CD4-positive, alpha-beta T cell treated with Interleukin-21 for 1 hour (primary cell): ENCODE measurements at places on chromosomes 5 and 9.
A peak's percentile ranks its signal among the peaks of the same experiment; 100 is the strongest.

DNA sequence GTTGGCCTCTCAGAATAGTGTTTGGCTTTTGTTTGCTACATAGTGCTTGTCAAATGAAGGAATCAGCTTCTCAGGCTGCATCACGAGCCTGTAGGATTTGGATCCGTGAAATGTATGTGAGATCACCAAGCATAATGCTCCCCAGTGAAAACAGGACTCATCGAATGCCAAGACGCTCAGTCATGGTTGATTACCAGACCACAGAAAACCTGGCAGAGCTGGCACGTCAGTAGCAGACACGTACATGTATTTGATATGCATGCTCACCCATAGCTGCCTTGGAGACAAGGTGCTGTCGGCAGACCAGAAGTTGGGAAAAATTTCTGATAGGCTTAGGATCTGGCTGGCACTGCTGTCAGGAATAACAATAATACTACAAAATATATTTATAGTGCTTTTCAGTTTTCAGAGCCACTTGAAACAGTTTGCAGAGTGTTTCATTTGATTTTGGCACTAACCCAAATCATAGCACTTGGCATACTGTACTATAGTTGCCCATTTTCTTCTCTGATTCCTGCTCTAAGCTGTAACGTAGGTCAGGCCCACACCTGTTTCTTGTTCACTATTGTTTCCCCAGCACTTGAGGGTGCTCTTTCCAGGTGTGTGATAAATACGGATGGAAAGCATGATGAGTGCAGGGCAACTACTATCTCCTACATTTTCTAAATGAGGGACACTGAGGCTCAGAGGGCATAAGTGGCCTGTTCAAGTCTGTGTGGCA is 226.1 kb downstream of the NR3C1 start:
- DNase-seq, result no peak

DNA sequence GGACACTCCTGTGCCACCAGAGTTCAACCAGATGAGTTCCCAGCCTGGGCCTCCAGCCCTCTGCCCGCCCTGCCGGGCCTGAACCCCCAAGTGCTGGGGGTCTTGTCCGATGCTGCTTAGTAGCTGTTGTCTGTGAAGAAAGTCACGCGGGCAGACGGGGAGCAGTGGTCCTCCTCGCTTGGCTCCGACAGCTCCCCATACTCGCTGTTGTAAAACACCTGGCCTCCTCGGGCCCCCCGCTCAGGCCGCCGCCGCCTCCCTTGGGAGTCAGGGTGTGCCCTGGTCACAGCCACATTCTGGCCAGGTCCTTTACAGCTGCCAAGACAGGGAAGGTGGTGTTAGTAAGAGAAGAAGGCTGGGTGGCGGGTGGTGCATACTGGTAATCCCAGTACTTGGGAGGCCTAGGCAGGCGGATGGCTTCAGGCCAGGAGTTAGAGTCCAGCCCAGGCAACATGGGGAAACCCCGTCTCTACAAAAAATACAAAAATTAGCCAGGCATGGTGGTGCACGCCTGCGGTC is 11.8 kb upstream of the SCGB3A1 start:
- DNase-seq, result no peak

GRCh38 chr5:99815-100214 is 7.8 kb downstream of the PLEKHG4B start:
- no peak for DNase-seq

DNA sequence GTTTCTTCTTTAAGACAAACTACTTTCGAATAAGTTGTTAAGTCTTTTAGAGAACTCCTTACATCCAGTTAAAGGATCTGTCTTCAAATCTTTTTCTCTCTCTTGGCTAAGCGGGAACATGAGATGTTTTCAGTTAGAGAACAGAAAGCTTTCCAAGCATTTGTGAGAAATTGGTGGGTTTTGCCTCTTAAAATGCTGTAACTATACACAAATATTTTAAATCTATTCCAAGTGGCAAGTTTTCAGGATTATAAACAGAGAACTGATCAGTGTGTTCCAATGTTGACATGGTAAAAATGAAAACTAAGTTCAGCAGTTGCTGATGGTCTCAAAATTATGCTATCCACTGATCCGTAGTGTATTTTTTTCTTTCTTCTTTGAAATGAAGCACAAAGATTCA is 100.4 kb downstream of the EBF1 start:
- DNase-seq, result no peak

GRCh38 chr5:4130819-4131218 is 535.2 kb downstream of the IRX1 start:
- DNase-seq, result no peak

DNA sequence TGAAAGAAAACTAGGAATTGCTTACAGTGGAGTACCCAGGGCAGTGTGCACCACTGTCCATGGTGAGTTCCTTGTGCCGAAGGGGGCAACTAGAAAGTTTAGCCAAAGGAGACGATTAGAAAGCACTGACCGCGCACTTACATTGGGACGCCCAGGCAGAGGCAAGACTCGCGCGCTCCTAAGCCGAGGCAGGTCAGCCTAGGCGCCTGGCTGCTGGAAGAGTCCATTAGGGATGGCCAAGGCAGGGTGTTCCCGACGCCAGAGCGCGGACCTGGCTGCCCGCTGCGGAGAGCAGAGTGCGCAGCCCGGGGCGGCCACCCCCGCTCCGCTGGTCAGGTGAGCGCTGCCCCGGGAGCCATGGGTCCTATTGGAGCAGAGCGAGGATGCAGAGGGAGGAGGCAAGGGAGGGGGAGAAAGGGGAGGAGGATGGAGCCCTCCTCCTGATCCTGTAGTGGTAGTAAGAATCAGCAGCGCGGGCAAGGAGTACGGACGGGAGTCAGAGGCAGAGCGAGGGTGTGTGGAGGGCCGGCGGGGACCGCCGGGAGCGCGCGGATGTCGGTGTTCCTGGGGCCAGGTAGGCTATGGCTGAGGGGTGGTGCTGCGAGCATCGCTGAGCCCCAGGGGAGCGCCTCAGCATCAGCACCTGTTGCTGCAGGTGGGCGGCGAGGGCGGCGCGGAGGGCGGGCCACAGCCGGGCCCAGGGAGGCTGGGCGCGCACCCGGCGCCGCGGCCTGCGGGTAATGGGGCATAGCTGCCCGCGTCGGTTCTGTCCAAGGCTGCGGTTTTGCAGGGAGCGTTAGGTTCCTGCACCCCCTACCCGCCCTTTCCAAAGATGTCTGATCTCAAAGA is at the start of gene ADGRV1:
Gene ADGRV1 (plus strand): TSS at position 454 of the 849 bp plus-strand sequence. CDS start 99 bp downstream, at position 553.
- DNase-seq, result no peak

DNA sequence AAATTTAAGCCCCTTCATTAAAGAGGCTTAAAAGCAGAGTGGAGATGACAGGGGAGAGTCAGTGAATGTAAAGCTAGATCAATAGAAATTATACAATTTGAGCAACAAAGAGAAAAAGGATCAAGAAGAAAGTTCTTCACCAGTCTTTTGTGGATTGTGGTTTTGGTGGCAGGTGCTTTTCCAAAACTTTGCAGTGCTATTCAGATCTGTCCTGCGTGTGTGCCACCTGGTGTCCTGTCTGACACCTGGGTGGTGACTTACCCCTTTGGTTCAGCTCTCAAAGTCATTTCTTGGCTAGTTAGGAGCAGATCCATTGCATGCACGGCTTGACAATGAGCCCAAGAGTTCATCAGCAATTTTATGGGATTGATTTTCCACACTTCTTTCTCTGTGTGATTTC is 69.4 kb downstream of the SREK1 start:
- no peak for DNase-seq

GRCh38 chr5:66529182-66529581 is 67.0 kb upstream of the MAST4 start:
- no peak for DNase-seq

- DNase-seq, result no peak
These were observed 10.3 kb downstream of the TRIM32 start for GRCh38 chr9:116697362-116697761.

DNA sequence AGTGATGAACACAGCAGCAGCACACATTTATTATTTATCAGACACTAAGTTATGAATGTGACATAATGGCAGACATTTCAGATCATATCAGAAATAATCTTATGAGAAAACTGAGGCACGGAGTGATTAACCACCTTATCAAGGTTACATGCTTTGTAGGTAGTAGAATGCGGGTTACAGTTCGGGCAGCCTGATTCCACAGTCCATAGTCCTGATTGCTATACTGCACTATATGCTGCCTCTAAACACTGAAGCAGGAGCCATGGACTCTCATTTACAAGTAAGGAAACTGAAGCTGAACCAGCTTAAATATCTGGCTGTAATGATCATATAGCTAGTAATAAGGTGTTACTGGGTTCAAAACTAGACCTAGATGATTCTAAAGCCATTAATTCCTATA is 291.3 kb upstream of the ADAMTSL1 start:
- DNase-seq, result no peak

DNA sequence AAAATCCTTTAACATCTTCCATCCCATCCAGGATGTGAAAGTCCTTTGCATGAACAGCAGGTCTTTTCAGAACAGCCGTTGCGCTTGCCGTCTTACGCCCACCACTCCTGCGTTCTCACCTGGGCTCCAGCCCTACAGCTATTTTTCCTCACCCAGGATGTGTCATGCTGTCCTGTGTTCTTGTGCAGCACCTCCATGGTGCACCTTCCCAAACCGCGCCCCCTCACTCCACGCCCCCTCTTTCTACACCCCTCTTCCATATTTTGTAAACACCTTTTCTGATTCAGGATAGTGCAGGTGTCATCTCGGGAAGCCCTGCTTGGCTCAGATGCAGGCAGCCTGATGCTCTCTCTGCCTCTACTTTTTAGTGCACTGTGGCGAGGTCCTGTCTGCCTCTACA is 18.4 kb downstream of the CAMK4 start:
- DNase-seq, result no peak

DNA sequence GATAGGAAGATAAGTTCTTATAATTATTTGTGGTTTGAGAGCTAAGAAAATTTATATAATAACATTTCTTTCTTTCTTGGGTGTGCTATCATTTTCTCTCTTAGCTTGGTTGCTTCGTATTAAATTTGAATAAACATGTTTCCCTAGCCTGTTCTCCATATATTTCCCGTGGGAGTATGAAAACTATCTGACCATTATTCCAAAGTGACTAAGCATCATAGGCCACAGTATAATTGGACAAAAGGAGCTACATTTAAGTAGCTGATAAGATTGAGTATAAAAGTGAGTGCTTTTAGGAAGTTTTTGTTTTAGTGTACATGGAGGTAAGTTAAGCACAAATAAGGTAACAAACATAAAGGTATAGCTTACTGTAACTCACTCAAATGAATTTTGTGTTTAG is 8.4 kb upstream of the OSMR start:
- DNase-seq, result no peak

- DNase-seq, result no peak
These were observed 48.1 kb upstream of the NKD2 start for GRCh38 chr5:960551-960950.

DNA sequence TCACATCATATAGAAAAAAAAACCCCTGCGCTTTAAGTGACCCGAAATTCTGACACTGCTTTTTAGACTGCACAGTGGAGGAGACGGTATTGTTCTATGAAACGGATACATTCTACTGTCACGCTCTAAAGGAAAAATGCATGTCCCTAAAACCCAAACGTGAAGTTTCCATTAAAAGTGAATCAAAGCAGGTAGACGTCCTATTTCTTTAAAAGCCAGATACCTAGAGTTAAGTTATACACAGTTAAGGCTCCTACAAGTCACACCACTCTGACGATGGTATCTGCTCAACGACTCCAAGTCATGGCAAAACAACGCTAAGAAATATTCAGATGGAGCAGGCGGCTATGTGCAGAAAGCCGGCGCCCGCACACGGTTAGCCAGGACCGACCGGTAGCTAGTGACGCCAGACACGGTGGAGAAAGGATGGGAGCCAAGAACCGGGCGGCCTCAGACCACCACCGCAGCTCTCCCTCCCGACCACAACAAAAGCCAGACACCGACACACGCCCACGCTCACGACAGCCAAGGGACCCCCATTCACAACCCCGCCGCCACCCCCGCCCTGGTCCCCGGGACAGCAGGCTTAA is 734 bp downstream of the SKP1 start:
- DNase-seq, result peak; percentile 59

DNA sequence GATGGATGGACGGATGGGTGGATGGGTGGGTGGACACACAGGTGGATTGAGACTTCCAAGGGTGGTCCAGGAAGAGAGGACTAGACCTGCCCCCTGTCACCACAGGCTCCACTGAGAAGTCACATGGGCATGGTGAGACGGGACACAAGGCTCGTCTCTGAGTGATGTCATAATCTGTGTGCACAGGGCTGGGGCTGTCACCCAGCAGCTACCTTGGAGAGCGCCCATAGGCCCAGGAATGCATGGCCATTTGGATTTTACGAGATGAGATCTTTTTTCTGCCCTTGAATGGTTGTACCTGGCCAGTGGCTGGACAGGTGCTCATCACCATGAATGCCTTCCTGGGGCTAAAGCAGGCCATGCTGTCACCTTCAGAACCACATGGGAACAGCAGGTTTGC is 3.1 kb downstream of the OLFM1 start:
- DNase-seq, result no peak

DNA sequence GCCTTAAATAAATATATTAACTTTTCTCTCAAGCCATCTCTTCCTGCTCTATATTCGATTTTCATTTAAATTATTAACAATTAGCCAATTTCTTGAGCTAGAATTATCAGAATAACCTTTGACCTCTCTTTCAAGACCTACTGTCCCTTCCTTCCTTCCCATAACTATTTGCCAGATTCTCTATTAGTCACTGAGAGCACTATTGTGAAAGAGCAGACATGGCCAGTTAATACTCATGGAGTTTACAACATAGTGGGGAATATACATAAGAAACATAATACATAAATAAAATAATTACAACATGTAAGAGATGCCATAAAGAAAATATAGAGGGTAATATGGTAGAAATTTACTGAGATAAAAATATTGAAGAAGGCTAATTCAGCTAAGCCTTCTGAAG is 72.1 kb upstream of the CHD1 start:
- no peak for DNase-seq

GRCh38 chr5:18329328-18329727 is 695.1 kb downstream of the TAF11L14 start:
- no peak for DNase-seq

DNA sequence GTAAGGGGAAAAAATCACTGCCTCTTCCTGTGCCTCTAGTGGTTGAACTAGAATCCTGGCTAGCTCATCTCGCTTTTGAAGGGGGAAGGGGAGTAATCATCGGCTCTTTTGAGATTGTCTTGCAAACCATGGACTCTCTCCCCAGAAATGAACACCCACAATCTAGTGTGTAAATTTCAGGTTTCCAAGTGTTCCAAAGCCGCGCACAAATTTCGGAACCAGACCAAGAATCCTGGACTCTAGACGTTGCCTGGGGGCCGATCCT is 4.9 kb upstream of the FOXE1 start:
- no peak for DNase-seq

DNA sequence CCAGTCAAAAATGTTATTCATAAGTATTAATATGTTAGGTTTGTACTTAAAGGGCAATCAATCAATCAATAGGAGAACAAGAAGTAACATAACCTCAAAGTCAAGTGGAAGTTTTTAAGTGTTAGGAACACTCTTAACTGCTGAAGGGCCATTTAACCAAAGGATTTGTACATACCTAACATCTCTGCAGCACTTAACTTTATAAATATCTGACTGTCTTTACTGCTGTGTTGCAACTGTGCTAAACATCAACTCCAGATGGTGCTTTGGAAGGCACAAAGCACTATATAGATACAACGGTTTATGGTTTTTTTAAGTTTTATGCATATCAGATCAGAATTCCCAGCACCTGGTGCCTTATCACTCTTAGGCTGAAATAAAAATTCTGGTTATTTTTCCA is 604.9 kb upstream of the PTGER4 start:
- no peak for DNase-seq

- no peak for DNase-seq
These were observed 209.2 kb downstream of the DIRAS2 start for GRCh38 chr9:90433398-90433941.
